ENCODE measurements at places on chromosomes 3 and 15. TPM values are rescaled to one million over a fixed set of nuclear protein-coding genes. Genes with fewer than 3 reads are reported as not detected.

The ANKRD34C gene
- total RNA-seq, result not detected

The CKMT1B gene
- not detected for total RNA-seq

The GRAMD2A gene
- total RNA-seq, result 0.44 TPM

The C3orf22 gene
- total RNA-seq, result not detected

GRCh38 chr15:40325700-40326099, 2.2 kb downstream of the INAFM2 start:
- no peak for DNase-seq

GRCh38 chr15:91630090-91630489, 223.4 kb upstream of the SLCO3A1 start:
- no peak for DNase-seq

Measured in M059J (cell line).